IPS DF 6.9 (cell line): ENCODE measurements at places on chromosomes 2 and 18.

DNA sequence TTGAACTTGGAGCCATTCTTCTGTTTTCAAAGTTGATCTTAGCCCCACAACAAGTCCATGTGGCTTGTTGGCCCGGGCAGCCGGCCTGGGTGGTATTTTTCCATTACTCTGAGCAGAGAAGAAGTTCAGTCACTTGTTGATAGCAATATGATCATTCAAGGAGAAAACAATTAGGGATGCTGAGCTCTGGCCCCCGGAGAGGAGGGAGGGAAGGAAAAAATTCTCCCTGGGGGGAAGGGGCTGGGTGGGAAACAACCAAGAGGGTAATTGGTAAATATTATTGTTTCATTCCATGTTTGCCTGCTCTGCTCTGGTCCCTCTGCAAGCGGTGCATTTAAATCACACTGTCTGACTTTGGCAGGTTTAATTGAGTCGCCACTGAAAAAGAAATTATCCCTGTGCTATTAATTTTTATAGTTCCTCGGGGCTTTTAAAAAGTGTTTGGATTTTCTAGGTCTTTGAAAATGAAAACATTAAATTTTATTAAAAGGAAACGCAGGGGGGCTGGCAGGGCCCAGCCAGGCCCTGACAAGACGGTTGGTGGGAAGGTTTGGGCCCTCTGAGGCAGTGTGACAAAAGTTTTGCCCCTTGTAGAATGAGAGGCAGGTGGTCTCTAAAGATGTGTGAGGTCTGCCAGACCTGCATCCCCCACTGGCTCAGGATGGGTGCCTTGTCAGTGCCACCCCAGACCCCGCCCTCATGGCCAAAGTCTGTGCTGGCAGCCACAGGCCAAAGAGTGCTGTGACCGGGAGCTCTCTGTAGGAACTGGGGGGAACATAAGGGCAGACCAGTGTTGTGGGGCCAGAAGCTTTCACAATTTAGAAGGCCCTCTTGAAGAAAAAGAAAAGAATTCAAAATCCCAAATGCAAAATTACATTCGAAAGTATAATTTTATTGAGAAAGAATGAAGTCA is 52.5 kb upstream of the SLC14A2 start:
- no peak overlapping the region for H3K4me3 ChIP-seq

GRCh38 chr2:197993363-197993762 is 189.0 kb downstream of the PLCL1 start:
- no peaks in the 10 kb centered on the region for H3K27me3 ChIP-seq
- H3K36me3 ChIP-seq, result no peaks in the 10 kb centered on the region
- H3K27ac ChIP-seq, result no peak overlapping the region
- no peak overlapping the region for H3K4me3 ChIP-seq
- H3K4me1 ChIP-seq, result no peaks in the 10 kb centered on the region
- no peak for DNase-seq

DNA sequence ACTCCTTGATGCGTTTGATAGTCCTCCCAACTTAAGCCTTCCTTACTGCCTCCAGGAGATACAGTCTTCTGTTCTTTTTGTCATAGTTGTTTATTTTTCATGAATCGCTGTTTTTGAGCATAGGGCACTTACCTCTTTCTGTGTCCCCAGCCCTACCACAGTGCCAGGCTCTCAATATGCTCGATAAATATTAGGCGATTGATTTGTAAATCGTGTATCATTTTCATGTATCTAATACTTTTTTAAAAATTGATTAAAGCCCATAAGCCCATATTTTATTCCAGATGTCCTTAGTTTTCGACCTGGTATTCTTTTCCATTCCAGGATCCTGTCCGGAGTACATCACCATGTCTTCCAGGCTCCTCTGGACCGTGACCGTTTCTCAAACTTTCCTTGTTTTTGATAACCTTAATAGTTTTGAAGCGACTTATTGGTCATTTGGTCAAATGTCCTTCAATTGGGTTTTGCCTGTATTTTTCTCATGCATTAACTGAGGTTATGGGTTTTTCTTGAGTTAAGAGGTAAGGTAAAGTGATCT is 444 bp upstream of the MMADHC start:
- H3K4me1 ChIP-seq, result no peaks in the 10 kb centered on the region
- no peaks in the 10 kb centered on the region for H3K36me3 ChIP-seq
- DNase-seq, result no peak
- H3K27ac ChIP-seq, result no peak overlapping the region
- H3K27me3 ChIP-seq, result no peaks in the 10 kb centered on the region
- H3K4me3 ChIP-seq, result peak overlapping the region; percentile 80; the same call in 1 of the 2 replicates

GRCh38 chr2:55452879-55453278 is 33.2 kb upstream of the CCDC88A start:
- no peak overlapping the region for H3K27ac ChIP-seq
- H3K4me1 ChIP-seq, result no peaks in the 10 kb centered on the region
- DNase-seq, result no peak
- no peak overlapping the region for H3K4me3 ChIP-seq
- no peaks in the 10 kb centered on the region for H3K36me3 ChIP-seq
- H3K27me3 ChIP-seq, result no peaks in the 10 kb centered on the region

GRCh38 chr2:236731767-236732580 is 162.3 kb downstream of the ACKR3 start:
- no peak for DNase-seq
- no peaks in the 10 kb centered on the region for H3K36me3 ChIP-seq
- H3K4me3 ChIP-seq, result no peak overlapping the region
- no peaks in the 10 kb centered on the region for H3K4me1 ChIP-seq
- H3K27me3 ChIP-seq, result no peaks in the 10 kb centered on the region

GRCh38 chr2:240775905-240776304 is 44.1 kb downstream of the KIF1A start:
- H3K4me3 ChIP-seq, result no peak overlapping the region
- no peak overlapping the region for H3K27ac ChIP-seq
- H3K27me3 ChIP-seq, result no peaks in the 10 kb centered on the region
- no peak for DNase-seq

GRCh38 chr2:42028571-42029148 is 19.2 kb upstream of the PKDCC start:
- H3K27ac ChIP-seq, result no peak overlapping the region
- H3K4me3 ChIP-seq, result no peak overlapping the region
- no peaks in the 10 kb centered on the region for H3K27me3 ChIP-seq
- no peaks in the 10 kb centered on the region for H3K36me3 ChIP-seq
- H3K4me1 ChIP-seq, result peaks cover 16% of the 10 kb centered on the region

GRCh38 chr2:204228169-204228886 is 291.8 kb downstream of the ICOS start:
- no peaks in the 10 kb centered on the region for H3K4me1 ChIP-seq
- no peak overlapping the region for H3K4me3 ChIP-seq
- no peaks in the 10 kb centered on the region for H3K36me3 ChIP-seq
- peaks cover 7% of the 10 kb centered on the region; the same call in 1 of the 2 replicates for H3K27me3 ChIP-seq
- DNase-seq, result no peak
- no peak overlapping the region for H3K27ac ChIP-seq

DNA sequence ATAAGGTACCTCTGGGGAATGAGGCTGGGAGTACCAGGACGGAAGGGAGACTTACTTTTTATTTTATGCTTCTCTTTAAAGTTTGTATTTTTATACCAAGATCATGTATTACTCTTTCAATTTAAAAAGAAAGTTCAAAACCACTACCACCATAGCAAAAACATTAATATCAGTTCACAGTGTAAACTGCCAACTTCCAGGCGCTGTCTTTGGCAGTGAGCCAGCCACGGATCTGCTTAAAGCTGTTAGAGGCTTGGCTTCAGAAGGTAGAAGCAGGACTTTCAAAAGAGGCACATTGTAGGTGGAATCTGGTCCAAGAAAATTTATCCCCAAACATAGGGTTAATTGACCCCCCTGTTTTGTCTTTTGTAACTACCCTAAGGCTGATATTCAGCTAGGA is 74.8 kb downstream of the B3GNT2 start:
- no peaks in the 10 kb centered on the region for H3K36me3 ChIP-seq
- H3K4me3 ChIP-seq, result no peak overlapping the region
- no peaks in the 10 kb centered on the region for H3K27me3 ChIP-seq
- peaks cover 2% of the 10 kb centered on the region; the same call in 1 of the 2 replicates for H3K4me1 ChIP-seq

DNA sequence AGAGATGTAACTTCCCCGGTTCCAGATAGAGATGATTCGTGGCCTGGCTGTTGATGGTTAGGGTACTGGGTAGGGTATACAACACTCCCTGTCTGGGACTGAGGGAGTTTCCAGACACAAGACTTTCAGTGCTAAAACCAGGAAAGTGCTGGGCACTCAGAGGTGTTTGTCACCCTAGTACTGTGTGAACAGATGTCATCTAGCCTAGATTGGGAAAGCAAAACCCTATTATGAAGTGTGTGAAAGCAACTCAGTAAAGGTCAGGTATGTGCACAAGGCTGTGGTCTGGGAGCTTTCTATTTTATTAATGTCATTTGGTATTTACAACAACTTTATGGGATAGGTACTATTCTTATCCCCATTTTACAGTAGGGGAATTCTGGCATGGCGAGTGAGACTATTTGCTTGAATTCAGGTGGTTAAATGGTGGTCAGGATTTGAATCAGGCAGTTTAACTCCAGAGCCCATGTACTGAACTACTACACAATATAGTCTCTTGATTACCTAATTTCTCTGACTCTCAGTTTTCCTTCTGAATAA is 2.6 kb downstream of the BZW1 start:
- peaks cover 2% of the 10 kb centered on the region; the same call in 1 of the 2 replicates for H3K4me1 ChIP-seq
- H3K36me3 ChIP-seq, result peaks cover 27% of the 10 kb centered on the region; the same call in 1 of the 2 replicates
- H3K27ac ChIP-seq, result no peak overlapping the region
- no peaks in the 10 kb centered on the region for H3K27me3 ChIP-seq
- no peak for DNase-seq

- no peaks in the 10 kb centered on the region for H3K4me1 ChIP-seq
- H3K36me3 ChIP-seq, result no peaks in the 10 kb centered on the region
- no peak for DNase-seq
- no peak overlapping the region for H3K27ac ChIP-seq
- H3K27me3 ChIP-seq, result no peaks in the 10 kb centered on the region
- H3K4me3 ChIP-seq, result no peak overlapping the region
These were observed 38.8 kb downstream of the MFSD6 start for GRCh38 chr2:190446750-190447516.

DNA sequence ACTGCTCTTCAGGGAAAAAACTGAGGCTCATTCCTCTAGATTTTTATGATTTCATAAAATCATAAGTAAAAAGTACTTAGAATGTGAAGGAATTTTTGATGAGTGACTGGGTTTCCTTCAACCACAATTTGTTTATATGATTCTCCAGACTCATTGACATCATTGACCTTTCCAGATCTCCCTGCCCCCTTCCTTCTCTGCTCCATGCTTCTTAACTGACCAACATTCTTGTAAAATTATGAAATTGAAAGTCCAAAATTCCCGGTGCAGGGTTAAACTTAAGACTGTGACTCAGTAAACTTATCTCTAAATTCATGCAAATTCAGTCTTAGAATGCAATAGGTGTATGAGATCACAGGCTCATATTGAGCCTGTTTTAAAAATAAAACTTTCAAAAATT is 648.9 kb downstream of the TDRD15 start:
- H3K27ac ChIP-seq, result no peak overlapping the region
- H3K27me3 ChIP-seq, result no peaks in the 10 kb centered on the region
- no peaks in the 10 kb centered on the region for H3K4me1 ChIP-seq
- DNase-seq, result no peak
- H3K36me3 ChIP-seq, result no peaks in the 10 kb centered on the region

DNA sequence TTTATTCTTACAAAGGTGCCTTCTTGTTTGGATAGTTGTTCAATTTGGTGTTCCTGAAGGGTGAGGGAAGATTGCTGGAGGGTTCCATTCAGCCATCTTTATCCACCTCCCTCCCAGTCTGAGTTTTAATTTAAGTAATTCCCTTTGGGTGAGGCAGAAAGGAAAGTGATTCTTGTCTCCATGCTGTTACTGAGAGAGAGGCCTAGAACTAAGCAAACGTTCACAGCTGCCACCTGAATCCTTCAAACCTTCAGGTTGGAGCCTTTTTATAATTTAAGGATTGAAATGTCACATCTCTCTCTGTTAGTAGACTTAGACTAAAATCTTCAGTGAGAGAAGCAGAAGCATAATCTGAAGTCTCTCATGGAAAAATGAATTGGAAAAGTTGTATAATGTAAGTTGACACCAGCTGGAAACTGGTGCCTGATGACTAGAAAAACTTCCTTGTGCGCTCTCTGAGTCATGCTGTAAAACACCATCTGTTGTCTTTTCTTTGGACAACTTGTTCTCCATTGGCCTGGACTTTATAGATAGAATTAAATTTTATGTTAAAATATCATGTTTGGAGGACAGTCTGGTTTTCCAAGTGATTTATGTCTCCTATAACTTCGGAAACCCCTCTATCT is 14.6 kb downstream of the STRADB start:
- no peaks in the 10 kb centered on the region for H3K4me1 ChIP-seq
- no peak for DNase-seq
- H3K27me3 ChIP-seq, result no peaks in the 10 kb centered on the region

GRCh38 chr2:119718501-119719260 is 39.7 kb downstream of the TMEM177 start:
- no peaks in the 10 kb centered on the region for H3K36me3 ChIP-seq
- no peak overlapping the region for H3K4me3 ChIP-seq
- H3K4me1 ChIP-seq, result no peaks in the 10 kb centered on the region
- no peak overlapping the region for H3K27ac ChIP-seq

DNA sequence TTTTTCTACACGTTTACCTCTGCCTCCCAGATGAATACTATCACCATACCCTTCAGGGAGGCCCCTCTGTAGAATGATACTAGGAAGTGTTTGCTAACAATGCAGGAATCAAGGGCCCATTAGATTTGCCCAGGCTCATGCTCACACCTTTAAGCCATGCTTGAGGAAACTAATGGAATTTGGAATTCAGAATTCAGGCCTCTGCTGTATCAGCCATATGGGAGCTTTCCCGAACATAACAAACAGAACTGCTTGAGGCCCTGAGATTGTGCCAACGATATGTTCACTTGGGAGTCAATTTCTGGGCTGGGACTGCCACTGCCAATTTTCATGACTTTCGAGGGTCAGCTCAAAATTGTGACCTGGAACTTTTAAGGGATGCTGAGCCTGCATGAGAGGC is 282.5 kb downstream of the CLIP4 start:
- no peak for DNase-seq
- H3K27me3 ChIP-seq, result no peaks in the 10 kb centered on the region
- no peaks in the 10 kb centered on the region for H3K36me3 ChIP-seq
- H3K4me3 ChIP-seq, result no peak overlapping the region
- H3K4me1 ChIP-seq, result no peaks in the 10 kb centered on the region

- H3K27ac ChIP-seq, result no peak overlapping the region
- H3K4me1 ChIP-seq, result no peaks in the 10 kb centered on the region
- H3K4me3 ChIP-seq, result no peak overlapping the region
These were observed 44.3 kb upstream of the FBXO11 start for GRCh38 chr2:47950340-47951301.

DNA sequence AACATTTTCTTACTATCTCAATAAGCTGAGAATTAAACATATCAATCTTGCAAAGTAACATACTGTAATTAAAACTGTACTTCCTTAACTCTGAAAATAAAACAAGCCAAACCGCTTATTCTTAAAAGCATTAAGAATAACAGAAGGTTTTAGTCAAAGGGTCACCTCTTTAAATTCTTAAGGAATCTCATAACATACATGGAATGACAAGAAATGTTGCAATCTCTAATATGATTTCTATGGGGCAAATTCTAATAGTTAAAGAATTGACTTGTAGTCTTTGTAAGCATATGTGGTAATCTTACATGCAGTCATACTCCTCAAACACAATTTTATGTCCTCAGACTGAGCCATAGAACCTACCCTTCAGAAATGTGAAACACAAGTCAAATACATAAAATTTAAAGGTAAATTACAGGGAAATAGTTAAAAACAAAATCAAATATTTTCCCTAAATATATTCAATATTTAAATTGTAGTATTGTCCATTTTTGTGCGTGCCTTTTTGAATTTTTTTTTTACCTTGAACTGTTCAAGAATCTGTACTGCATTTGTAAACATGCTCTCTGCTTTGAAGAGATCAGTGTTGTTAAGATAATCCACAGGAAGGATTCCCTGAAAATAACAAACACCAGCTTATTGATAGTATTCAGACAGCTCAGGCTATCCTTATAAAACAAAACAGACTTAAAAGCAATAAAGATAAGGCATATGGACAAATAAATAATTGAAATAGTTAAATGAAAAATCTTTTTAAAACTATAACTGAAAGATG is 48.2 kb downstream of the PIGN start:
- H3K4me1 ChIP-seq, result no peaks in the 10 kb centered on the region
- no peak overlapping the region for H3K27ac ChIP-seq
- no peaks in the 10 kb centered on the region for H3K36me3 ChIP-seq
- DNase-seq, result no peak
